Ecto neural progenitor cell (in vitro differentiated cells): ENCODE measurements at places on chromosomes 16 and 17.
A peak's percentile ranks its signal among the peaks of the same experiment; 100 is the strongest.

GRCh38 chr16:622920-623280 is 7.9 kb upstream of the WFIKKN1 start:
- no peak for DNase-seq

DNA sequence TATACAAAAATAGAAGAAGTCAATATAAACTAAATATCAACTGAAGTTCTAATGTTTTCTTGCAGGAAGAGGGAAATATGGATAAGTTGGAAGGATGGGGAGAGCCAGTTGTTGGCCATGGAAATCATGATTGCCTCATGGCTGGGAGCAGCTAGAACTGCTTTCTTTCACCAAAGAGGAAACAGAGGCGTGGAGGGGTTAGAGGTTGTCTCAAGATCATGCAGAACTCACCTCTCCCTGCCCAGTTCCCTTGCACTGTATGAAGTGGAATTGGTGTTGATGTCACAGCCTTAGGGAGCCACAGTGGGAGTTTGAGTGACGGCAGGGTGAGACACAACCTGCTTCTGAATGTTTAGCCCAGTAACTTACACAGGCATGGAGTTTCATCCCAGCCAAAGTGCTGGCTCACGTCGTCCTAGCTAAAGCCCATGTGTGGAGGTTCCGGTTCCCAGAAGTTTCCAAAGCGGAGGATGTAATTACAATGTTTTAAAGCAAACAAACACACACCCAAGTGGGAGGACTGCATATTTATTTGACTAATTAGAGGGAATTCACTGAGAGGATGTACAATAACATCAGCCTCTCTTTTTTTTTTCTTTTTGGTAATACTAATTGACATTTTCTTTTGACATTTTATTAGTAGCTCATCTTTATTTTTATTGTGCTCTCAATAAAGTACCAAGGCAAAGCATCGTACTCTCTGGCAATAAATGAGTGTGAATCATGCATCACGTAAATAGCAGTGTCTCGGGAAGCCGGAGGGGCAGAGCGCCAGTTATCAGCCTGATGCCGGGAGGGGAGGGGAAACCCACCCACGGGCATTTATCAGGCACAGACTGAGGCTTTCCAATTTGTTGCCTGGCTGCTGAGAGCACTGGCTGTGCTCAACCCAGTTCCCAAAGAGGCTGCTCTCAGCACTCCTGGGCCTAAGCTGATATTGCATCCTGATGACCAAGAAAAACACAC is 118.7 kb upstream of the CDH5 start:
- no peak for DNase-seq

- no peak for DNase-seq
These were observed 663 bp upstream of the GINS2 start for GRCh38 chr16:85689285-85689949.

- no peak for DNase-seq
These were observed 969.1 kb upstream of the CDH8 start for GRCh38 chr16:63005356-63005755.

GRCh38 chr17:15999974-16000827 is 577 bp downstream of the TTC19 start:
- DNase-seq, result no peak

GRCh38 chr16:72805486-72805885 is 242.4 kb downstream of the ZFHX3 start:
- DNase-seq, result no peak

DNA sequence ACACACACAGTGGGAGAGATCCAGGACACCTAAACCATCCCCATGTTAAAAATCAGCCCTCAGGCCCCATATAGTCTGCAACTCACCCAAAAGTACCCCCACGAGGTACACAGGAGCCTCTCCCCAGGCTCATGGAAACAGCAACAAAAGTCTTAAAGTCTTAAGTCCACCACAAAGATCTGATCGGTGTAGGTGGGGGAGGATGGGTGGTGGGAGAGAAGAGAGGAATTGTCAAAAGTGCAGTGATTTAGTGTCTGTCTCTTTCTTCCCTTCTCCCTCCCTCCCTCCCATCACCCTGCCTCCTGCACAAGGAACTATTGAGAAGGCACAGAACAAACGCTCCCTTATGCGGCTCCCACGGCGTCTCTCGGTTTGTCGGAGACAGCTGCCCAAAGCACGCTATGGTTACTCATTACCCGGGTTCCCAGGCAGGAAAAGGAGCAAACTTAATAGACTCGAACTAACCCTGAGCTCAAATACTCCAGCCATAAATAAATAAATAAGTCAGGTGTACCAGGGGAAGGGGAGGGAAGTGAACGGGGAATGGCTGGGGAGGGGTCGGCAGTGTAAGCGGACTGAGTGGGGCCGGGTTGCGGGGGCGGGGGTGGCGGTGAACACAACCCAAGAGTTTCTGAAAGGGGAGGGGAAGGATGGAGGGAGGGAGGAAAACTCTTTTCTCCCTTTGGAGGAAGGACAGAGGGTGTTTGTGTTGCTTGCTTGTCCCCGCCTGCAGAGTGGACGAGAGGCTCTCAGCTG is 477.4 kb downstream of the SLC39A11 start:
- peak; percentile 59 for DNase-seq

- no peak for DNase-seq
These were observed 19.3 kb upstream of the ITGA3 start for GRCh38 chr17:50036455-50037261.

DNA sequence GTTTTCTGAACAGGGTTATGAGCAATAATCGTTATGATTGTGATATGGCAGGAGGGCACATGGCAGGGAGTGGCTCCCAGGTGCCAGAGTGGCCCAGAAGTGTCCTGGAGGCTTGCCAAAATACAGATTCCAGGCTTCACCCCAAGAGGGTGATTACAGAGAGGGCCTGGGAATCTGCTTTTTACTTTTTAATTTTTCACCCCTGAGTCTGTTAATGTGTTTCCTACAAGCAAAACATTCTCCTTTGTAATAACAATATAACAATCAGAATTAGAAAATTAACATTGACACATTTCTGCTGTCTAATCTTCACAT is 212.4 kb downstream of the SNX29 start:
- DNase-seq, result no peak

GRCh38 chr17:49280061-49280460 is 49.5 kb upstream of the PHOSPHO1 start:
- peak; percentile 30 for DNase-seq

DNA sequence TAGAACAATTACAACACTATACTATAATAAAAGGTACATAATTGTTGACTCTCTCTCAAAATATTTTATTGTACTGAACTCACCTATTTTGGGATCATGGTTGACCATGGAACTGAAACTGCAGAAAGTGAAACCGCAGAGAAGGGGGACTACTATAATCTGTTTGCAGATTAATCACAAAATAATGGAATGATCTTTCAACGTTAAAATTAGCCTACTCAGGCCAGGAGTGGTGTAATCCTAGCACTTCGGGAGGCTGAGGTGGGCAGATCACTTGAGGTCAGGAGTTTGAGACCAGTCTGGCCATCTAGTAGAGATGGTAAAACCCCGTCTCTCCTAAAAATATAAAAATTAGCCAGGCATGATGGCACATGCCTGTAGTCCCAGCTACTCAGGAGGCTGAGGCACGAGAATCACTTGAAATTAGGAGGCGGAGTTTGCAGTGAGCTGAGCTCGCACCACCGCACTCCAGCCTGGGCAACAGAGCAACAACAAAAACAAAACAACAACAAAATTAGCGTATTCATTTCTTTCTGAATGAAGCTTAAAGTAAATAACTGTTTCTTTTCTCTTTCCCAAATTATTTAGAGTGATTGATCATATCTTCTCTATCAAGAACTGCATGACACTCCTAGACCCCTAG is 45.6 kb downstream of the IKZF3 start:
- no peak for DNase-seq

- no peak for DNase-seq
These were observed 10.9 kb downstream of the ZACN start for GRCh38 chr17:76089680-76090516.

DNA sequence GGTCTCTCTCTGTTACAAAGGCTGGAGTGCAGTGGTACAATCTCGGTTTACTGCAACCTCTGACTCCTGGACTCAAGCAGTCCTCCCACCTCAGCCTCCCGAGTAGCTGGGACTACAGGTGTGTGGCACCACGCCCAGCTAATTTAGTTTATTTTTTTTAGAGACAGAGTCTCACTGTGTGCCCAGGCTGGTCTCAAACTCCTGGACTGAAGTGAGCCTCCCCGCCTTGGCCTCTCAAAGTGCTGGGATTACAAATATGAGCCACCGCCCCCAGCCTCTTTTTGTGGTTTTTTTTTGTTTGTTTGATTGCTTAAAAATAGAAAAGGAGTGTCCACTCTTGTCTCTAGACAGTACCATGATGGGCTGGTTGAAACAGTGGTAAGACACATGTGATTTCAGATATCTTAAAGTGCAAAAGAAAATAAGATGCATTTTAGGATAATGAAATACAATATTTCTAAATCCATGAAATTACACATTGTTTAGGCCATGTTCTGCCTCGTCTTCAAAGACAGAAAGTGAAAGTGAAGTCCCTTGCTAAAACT is 27.4 kb downstream of the KIAA0513 start:
- DNase-seq, result no peak

- no peak for DNase-seq
These were observed 3.9 kb upstream of the WFIKKN1 start for GRCh38 chr16:626787-627453.

DNA sequence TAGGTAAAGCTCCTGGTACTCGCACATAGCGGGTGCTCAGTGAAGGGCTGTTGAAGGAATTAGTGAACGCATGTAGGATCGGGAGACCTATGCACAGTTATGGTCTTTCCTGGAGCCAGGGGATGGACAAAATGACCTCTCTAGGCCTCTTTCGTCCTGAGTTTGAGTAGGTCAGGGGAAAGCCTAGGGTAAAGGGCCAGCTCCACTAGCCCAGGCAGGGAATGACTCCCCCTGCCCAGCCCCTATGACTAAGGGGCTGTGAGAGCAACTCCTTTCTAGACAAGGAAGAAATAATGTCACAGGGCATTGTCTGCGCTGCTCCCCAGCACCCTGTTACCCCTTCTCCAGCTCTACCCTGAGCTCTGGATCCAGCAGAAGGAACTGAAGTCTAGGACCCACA is 24.6 kb upstream of the FMNL1 start:
- DNase-seq, result no peak

GRCh38 chr17:72931635-72932034 is 160.9 kb downstream of the SLC39A11 start:
- DNase-seq, result no peak

DNA sequence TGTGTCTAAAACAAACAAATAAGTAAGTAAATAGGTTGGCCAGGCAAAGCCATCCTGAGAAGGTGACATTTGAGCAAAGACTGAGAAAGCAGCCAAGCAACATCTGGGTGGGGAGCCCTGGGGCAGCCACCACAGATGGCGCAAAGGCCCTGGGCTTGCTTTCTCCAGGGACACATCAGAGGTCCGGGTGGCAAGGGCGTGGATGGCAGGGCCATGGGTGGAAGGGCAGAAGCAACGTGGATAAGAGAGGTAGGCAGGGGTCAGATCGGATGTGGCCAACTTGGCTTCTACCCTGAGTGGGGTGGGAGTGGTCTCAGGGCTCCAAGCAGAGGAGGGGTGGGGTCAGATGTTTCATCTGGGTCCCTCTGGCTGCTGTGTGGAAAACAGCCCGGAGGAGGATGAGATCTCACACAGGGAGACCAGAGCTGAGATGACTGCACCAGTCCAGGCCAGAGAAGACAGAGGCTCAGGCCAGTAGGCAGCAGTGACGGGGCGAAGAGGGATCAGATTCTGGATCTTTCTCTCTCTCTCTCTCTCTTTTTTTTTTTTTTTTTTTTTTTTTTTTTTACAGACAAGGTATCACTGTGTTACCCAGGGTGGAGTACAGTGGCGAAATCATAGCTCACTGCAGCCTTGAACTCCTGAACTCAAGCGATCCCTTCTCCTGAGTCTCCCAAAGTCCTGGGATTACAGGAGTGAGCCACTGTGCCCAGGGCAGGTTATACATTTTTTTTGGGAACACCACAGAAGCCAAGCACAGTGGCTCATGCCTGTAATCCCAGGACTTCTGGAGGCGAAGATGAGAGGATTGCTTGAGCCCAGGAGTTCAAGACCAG is 6.1 kb upstream of the SPN start:
- DNase-seq, result peak; percentile 42

DNA sequence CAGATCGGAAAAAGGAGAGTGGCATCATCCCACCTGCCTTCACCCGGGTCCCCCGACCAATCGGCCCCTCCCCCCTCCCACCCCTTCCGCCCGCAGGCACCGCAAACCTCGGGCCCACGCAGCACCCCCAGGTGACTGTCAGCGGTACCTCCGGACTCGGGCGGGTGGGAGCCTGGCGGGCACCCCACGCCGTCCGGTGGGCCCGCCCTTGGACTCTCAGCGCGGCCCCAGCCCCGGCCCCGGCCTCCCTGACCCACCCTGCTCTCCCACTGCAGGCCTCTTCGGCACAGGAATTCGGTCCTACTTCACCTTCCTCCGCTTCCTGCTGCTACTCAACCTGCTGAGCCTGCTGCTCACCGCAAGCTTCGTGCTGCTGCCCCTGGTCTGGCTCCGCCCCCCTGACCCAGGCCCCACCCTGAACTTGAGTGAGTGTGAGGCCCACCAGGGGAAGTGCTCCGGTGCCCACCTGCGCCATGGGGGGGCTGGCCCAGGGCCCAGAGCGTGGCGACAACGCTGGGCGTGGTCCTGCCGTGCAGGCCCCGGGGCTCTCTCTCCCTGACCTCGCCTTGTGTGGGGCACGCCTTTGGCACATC is 1.6 kb downstream of the TMC8 start:
- no peak for DNase-seq

- DNase-seq, result peak; percentile 85
These were observed 41.1 kb upstream of the PLCG2 start for GRCh38 chr16:81737885-81738536.

- DNase-seq, result no peak
These were observed 108.9 kb downstream of the MAP2K6 start for GRCh38 chr17:69523244-69523861.

GRCh38 chr16:89549007-89549700 is 11.3 kb upstream of the RPL13 start:
- DNase-seq, result no peak

GRCh38 chr17:59389066-59389465 is 57.6 kb downstream of the YPEL2 start:
- no peak for DNase-seq

GRCh38 chr17:1762233-1762900 is 507 bp downstream of the SERPINF1 start:
- no peak for DNase-seq

- no peak for DNase-seq
These were observed 417.1 kb upstream of the SOX9 start for GRCh38 chr17:71703701-71704100.

DNA sequence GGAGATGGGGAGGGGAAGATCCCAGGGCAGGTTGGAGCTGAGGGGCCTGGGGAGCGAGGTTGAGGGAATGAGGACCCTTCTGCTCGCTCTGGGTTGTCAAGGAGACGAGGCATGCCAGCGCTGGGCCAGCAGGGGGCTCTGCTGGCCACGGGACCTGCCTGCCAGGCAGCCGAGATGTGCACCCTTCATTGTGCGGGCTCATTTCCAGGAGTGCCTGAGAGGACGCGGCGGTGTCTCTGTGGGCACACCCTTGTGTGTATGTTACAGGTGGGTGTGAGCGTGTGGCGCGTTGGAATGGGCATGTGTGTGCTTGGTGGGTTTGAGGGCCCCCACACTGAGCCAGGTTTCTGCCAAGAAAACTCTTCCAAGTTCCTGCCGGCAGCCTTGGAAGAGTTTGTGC is 15.9 kb downstream of the ARHGAP23 start:
- peak; percentile 89 for DNase-seq

- DNase-seq, result no peak
These were observed 13.5 kb downstream of the SOX8 start for GRCh38 chr16:995087-995486.
